ENCODE measurements at places on chromosomes 3 and 15. TPM values are rescaled to one million over a fixed set of nuclear protein-coding genes. Genes with fewer than 3 reads are reported as not detected.

Gene BFSP2
- not detected for total RNA-seq

GRCh38 chr15:85545185-85545584, 164.8 kb downstream of the AKAP13 start:
- no peak for DNase-seq

- DNase-seq: no peak
These were observed 59.2 kb downstream of the TBL1XR1 start for GRCh38 chr3:177137774-177138705.

DNA sequence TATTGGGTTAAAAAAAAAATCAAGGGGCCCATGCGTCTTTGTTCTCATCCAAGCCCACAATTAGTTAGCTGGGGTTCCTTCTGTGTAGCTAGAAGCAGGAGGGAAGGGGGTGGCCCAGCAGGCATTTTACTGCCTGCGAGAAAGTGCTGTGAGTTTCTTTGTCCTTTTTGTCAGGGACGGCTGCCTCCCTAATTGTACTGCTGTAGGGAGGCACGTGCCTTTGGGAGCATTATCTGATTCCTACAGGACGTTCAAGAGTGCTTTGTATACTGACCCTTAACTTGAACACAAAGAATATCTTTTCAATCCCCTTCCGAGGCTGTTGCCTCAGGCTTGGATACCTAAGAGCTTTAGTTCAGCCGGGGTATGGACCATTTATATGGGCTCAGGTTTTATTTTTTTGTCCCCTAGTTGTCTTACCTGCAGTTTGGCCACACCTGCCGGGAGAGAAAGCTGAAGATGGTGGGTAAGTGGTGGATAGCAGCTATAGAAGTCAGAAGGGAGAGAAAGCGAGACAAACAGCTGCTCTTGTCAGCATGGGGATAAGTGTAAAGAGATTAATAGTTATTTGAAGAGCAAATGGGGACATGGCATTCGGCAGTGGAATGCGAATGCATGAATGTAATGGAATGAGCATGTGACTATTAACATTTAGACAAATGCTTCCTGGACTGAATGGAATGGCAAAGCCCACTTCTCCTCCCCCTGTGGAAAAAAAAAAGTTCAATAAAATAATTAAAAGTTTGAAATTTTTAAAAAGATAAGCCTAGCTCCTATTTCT, 175.2 kb downstream of the TP63 start:
- DNase-seq: peak; percentile 62

GRCh38 chr3:195160908-195161434, 110.0 kb downstream of the XXYLT1 start:
- no peak for DNase-seq

DNA sequence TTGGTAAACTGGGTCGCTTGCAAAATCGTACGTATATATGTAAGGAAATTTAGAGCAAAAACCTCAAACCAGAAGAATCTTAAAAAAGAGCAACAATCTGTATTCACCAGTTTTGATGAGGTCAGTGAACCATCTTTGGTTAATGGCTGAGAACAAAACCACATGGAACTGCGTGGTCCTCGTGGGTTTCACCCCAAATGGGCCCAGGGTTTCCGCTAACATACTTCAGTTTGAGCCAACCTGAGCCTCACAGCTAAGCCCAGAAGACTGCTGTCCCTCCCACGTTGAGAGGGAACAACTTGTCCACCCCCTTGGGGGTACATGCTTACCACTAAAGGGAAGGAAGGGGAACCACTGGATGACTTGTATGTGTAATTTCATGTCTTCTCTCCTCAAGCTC, 204.6 kb downstream of the CACNA2D3 start:
- no peak for DNase-seq
